Omental fat pad (tissue), 4 donors: ENCODE measurements at places on chromosomes 5 and 9.
A peak's percentile ranks its signal among the peaks of the same experiment; 100 is the strongest.

DNA sequence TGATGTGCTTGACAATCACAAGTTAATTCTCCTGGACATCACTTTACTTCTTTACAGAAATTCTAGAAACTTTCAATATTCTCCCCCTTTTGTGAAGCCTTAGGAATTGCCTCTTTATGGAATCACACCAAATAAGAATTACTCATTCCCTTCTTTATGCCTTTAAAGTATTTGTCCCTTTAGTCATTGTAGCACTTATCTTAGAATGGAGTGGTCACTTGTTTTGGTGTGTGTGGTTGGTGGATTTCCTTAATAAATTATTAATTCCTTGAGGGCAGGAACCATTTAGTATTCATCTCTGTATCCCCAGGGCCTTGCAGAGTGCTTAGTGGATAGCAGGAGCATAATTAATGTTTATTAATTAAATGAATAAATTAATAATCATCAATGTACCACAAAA lies 307.0 kb downstream of the ARRDC3 start:
- no peak for DNase-seq

GRCh38 chr9:123615381-123615780 lies 259.4 kb downstream of the CRB2 start:
- DNase-seq: no peak

DNA sequence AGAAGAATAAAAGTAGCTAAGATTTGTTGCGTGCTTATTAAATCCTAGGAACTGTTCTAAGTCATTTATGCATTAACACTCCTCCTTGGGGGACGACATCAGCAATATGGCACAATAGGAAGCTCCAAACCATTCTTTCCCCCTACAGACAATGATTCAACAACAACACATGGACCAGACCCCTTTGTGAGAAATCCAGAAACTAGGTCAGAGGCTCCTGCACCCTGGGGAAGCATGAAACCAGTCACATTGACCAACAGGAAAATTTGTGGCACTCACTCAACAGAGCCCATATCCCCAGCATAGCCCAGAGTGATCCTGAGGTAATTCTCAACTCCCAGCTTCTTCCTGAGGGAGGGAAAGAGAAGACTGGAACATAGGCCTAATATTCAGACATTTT lies 294.4 kb downstream of the HINT1 start:
- DNase-seq: no peak

DNA sequence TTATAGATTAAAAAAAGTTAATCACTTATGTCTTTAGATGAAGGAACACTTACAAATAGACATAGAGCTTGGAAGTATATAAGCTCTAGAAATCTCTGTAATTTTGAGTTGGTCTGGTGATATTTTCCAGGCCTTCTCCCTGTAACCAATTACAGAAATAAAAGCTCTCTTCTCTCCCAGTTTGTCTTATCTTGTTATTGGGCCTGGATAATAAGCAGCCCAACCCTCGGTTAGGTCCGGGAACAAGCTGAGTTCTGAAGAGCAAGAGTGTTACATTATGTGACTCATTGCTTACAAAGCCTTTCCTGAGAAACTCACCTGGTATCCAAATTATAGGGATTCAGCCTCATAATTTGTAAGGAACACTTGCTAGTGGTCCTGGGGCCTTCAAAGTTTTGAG lies 1146.2 kb downstream of the CDH9 start:
- no peak for DNase-seq

DNA sequence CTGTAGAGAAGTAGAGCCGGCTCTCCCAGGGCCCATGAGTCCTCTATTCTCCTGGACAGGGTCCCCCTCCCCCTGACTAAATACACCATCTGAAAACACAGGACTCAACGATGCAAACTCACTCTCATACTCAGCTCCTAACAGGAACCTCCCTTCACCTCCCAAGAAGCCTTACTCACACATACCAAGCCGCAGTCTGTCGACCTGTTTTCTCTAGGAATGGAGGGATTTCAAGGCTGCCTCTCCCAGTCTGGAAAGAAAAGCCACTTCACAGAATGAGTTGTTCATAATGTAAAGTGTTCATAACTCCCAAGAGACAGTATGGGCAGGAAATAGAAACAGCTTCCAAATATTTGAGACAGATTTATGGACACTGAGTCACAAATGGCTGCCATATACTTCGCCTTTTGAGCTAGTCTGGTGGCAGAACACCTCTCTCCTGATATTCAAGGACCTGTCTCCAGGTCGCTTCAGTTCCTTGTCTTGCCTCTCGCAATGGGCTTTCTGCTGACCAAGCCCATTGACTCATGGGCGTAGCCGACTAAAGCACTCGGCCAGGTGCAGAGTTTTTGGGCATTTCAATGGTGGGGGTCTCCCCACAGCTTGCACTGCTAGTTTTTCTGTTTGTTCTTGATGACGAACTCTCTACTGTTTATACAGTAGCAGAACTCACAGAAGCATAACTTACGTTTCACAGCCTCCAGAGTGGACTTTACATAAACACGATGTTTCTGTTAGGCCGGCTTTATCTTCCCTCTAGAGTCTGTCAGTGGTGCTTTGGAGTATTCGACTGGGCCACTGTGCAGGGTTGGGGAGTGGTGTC lies 25.0 kb upstream of the IL17B start:
- no peak for DNase-seq

GRCh38 chr5:107915176-107915812 lies 244.6 kb upstream of the EFNA5 start:
- no peak for DNase-seq

DNA sequence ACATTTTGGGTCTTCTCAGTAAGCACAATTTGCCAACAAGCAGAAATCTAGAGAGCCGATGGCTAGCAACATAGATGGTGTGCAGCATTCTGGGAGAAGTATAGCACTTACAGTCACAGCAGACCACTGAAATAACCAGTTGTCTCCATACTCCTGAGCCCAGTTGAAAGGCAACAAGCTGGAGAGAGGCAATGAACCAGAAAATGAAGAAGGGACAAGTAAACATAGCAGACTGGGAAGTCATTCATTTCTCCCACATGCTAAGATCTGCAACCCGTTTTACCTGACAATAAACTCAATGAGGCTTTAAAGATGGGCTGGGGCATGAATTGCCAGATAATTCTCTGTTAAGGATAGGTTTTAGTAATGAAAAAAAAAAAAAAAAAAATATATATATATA lies 575.6 kb upstream of the GRAMD2B start:
- no peak for DNase-seq

- no peak for DNase-seq
Observed at GRCh38 chr5:79297661-79298060, 61.7 kb downstream of the JMY start.

GRCh38 chr9:69173891-69174615 lies at the start of gene TJP2:
Gene TJP2, plus strand, starts transcription at chr9:69174277. Its CDS starts 96 bp downstream, at chr9:69174373.
- DNase-seq: peak; percentile 31

- no peak for DNase-seq
Observed at GRCh38 chr5:98581112-98581997, 192.1 kb upstream of the RGMB start.

- DNase-seq: no peak
Observed at GRCh38 chr5:55044175-55044574, 20.1 kb downstream of the GZMK start.

DNA sequence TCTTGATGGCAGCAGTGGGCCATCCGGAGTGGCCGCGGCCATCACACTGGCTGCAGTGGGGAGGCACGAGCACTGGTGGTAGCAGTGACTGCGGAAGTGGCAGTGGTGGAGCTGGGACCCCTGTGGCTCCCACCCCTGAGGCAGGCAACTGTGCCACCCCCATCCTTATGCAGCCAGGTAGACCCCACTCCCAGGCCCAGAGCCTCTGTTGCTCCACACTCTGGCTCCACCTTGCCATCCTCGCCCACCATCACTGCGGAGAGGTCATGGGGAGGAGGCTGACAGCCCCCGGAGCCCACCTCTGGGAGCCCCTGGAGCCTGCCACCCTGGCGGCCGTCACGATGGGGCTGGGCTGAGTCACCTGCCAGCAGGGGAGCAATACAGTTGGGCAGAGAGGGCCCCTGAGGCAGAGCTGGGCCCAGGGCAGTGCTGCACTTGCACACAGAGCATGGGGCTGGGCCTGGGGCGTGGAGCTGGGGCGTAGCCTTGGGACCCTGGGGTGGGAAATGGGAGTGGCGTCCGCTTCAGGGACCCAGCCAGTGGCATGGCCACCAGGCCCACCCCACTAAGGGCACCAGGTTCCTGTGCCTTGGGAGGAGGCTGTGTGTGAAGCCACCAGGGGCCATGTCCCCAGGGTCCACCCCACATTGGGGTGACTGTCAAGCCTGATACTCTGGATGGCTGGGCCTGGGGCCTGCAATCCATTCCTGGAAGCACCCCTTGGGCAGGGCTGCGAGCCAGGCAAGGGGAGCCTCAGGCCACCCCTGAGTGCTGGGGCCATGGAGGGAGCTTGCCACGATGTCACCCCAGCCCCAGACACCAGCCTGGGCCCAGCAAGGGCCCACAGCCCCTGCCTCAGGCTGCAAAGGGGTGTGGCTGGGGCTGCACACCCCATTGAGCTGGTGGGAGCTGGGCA lies 7.7 kb downstream of the AMBP start:
- DNase-seq: no peak

- DNase-seq: no peak
Observed at GRCh38 chr5:175542232-175542965, 64.0 kb downstream of the SFXN1 start.

GRCh38 chr5:153470736-153471135 lies 19.7 kb upstream of the GRIA1 start:
- no peak for DNase-seq

DNA sequence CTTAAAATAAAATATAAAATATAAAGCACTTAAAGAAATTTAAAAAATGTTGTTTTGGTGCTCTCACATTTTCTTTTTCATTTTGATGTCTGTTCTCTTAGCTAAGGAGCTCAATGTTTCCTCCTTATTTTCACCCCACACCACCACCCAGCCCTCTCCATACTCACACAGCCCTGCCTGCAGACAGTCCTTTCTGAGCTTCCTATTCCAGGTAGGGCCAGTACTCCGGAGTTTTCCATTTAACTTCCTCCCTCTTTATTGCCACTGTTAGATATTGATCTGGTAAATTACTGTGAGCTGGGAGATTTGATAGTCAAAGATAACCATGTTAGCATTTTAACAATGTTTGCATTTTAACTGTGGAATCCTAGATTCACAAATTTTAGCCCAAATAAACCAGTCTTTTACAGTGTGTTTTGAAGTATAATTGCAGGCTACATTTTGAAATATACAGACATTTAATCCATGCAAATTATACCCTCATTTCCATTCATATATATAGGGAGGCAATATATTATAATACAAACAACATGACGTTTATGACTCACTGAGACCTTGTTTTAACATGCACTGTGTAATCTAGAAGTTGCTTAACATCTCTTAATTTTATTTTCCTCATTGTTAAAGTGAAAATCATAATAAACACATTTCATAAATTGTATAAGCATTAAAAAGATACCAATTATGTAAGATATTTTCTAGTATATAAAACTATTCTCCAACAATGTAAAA lies 927.1 kb downstream of the NR2F1-AS1 start:
- no peak for DNase-seq

DNA sequence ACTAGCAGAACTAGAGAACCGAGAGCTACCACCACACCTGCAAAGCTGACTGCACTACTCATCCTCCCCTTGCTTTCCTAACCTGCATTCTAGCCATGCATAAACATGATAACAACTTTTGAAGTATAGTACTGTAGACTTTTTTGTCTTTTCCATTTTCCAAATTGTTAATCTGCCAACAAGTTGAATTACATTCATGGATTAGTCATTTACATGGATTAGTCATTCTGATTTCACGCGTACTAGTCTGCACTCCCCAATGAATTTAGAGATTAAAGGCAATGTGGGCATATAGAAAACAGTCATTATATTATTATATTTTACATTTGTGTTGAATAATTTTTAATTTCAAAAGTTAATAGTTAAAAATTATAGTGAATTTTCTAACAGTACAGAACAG lies 81.4 kb downstream of the EDIL3 start:
- no peak for DNase-seq

DNA sequence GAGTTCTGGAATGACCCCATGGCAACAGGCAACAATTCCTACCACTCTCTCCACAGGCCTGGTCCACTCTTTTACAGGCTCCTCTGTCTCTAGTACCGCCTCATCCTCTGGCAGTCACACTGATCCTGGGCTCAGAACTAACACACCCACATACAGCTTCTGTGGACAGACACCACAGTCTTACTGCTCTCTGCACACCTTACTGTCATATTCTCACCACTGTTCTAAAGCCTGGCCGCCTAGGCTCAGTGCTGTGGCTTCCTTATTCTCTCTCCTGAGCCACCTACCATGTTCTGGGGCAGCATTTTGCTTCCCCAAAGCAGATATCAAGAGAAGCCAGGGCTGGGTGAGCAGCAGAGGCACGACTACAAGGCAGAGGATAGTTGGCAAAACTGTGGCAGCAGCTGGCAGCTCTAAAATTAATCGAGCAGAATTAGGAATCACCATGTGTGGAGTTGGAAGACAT lies 14.8 kb downstream of the REEP5 start:
- no peak for DNase-seq

- DNase-seq: no peak
Observed at GRCh38 chr5:95238560-95239325, 46.2 kb downstream of the MCTP1 start.
